ENCODE measurements at places on chromosomes 7 and 10. TPM values are rescaled to one million over a fixed set of nuclear protein-coding genes. Genes with fewer than 3 reads are reported as not detected.

TAS2R5 gene
- total RNA-seq = 0.24 TPM

TBX20 gene
- 8.3 TPM for total RNA-seq

BTRC gene
- 9.9 TPM for total RNA-seq

SPDYE2 gene
- total RNA-seq = not detected

CCDC172 gene
- total RNA-seq = not detected

RASSF4 gene
- total RNA-seq = 7.8 TPM

HABP2 gene
- total RNA-seq = not detected

PCLO gene
- 0.32 TPM for total RNA-seq

CLRN3 gene
- total RNA-seq = not detected

PITX3 gene
- not detected for total RNA-seq

SPDYE1 gene
- not detected for total RNA-seq

OR2A1 gene
- total RNA-seq = 0.12 TPM

LRIT1 gene
- total RNA-seq = not detected

SPRN gene
- 0.16 TPM for total RNA-seq

ACTL6B gene
- total RNA-seq = not detected

HPSE2 gene
- total RNA-seq = 0.12 TPM

All from hair follicle dermal papilla cell (primary cell).